Activated CD8-positive, alpha-beta memory T cell treated with anti-CD3 and anti-CD28 coated beads for 48 hours (primary cell): ENCODE measurements at places on chromosomes 2 and 18.

GRCh38 chr2:70144443-70145143 is 46.2 kb downstream of the C2orf42 start:
- no peak for DNase-seq

- DNase-seq = no peak
These were observed 165.2 kb upstream of the RBMS1 start for GRCh38 chr2:160658851-160659250.

- DNase-seq = no peak
These were observed 551.1 kb downstream of the BCL11A start for GRCh38 chr2:60002183-60002867.

DNA sequence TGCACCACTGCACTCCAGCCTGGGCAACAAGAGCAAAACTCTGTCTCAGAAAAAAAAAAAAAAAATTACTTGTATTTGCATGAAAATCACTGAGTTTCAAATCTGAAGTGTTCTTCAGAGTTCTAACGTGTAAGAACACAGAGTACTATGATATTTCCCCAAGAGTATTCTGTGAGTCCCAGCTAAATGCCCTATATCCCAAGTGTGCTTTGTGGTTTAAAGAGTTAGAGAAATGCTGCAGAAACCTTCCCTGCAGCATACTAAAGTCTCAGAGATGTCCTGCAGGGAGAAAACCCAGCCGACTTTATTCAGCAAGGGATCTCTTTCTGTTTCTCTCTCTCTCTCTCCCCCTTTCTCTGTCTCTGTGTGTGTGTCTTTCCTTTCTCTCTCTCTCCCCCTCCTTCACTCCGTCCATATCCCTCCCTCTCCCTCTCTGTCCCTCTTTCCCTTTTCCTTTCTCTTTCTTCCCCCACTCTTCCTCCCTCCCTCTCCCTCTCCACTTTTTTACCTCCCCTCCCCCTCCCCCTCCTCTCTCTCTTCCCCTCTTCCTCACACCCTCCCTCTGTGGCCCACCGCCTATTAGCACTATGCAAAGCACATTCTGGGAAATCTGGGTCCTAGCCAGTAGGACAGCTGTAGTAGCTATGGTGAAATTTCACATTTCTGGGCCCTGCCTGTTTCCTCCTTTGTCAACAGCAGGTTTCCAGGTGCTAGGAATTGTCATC is 54.2 kb downstream of the ACTR2 start:
- DNase-seq = no peak

- no peak for DNase-seq
These were observed 33.0 kb upstream of the ST6GAL2 start for GRCh38 chr2:106919012-106919411.

DNA sequence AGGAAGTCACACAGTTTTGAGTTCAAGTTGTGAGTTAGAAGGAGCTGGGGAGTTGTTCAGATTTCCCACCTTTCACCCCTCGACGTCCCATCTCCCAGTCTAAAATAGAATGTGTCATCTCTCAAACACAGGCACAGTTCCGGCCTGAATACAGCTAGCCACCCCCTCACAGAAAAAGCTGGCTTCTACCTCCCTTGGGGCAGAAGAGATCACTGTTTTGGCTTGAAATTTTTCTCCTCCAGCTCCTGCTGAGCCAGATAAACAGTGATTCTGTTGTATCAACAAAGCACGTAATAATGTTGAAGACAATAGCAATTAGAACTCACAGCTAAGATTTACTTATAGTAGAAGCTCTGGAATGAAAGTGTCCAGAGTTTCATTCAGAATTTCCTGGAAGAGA is 74.7 kb downstream of the KIAA2012 start:
- DNase-seq = no peak

DNA sequence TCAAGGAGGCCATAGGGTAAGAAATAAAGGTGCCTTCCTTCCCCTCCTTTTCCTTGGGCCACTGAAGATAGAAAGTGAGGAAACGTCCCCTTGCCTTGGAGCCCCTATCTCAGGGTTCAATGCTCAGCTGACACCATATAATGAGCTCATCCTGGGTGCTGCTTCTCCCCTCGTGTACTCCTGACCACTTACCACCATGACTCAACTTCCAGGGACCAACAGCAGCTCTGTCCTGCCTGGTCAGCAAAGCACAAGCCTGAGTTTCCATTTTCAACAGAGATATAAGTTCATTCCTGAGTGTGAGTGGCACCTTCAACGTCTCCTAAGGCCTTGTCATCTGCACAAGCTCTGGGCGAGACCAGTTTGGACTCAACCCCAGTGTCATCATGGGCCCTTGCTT is 151.2 kb downstream of the CAPN13 start:
- DNase-seq = no peak

DNA sequence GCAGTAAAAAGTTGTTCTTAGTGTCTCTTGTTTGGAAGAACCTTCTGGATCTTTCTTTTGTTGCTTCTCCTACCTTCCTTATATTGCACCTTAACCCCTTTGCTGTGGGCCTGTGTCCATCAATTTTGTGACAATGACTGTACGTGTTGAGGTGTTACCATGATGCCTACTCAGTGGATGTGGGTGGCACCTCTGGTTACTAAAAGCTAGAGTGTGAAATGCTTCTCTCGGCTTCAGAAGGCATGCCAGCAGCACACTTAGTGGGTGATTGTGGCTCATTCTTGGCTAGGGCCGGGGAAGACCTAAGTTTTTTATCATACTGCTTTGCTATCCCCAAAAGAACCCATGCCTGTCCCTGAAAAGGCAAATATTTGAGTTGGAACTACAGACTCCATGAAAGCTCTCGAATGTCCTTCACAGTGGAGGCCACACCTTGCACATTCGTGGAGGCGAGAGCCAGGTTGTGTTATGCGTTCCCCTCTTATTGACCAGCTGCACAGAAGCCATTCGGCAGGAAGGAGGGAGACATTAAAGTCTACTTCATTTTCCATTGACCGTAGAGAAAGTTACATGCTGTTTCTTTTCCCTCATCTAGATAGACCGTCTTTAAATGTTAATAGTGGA is 513.2 kb upstream of the RAB12 start:
- no peak for DNase-seq
